ENCODE measurements at places on chromosomes 5 and 9.

- DNase-seq: no peak
These were observed 73.9 kb upstream of the RANBP6 start for GRCh38 chr9:6089300-6089699.

DNA sequence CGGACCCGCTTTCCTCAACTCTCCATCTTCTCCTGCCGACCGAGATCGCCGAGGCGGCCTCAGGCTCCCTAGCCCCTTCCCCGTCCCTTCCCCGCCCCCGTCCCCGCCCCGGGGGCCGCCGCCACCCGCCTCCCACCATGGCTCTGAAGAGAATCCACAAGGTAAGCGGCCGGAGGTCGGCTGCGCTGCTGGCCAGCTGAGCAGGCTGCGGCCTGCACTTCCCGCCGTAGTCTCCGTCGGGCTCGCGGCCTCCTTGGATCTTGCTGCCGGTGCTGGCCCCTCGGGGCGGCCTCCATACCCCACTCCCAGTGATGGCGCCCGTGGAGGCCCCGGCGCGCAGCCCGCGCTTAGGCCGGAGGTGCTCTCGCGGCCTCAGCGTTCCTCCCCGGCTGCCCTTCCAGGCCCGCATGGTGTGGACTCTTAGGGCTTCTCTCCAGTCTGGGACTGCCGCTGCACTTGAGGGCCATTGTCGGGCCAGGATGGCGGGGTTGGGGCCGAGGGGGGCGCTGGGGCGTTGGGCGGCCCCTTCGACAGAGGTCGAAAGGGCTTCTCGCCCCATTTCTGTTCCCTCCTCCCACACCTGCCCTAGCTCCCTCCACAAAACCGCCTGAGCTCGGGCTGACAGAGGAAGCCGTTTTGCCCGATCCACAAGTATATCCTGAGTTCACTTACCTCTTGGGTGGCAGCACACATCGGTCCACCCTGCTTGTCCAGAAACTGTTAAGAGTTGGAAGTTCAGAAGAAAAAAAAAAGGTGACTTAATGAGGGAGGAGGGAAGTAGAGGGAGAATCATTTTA lies 714 bp downstream of the UBE2D2 start:
- DNase-seq: no peak

- DNase-seq: peak; percentile 36
These were observed 1.5 kb downstream of the KLF9 start for GRCh38 chr9:70412832-70413463.

DNA sequence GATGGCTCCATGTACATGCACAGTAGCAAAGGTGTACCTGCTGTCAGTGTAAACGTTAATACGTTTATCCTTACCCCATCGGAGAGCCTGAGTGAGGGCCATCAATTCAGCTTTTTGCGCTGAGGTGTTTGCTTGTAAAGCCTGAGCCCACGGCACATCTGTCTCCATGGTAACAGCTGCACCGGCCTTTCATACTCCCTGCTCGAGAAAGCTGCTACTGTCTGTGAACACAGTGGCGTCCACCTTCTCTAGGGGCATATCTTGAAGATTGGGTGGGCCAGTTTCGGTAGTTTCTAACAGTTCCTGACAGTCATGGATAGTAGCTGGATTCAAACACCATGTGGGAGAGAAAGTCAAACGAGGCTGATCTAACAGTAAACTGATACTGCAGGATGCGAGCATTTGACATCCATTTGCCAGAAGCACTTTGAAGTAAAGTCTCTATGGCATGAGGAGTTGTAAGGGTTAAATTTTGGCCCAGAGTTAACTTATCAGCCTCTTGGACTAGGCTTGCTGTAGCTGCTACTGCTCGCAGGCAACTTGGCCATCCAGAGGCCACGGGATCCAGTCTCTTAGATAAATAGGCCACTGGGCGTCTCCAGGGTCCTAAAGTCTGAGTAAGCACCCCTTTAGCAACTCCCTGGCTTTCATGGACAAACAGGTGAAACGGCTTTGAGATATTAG lies 21.0 kb upstream of the RHOBTB3 start:
- DNase-seq: no peak

DNA sequence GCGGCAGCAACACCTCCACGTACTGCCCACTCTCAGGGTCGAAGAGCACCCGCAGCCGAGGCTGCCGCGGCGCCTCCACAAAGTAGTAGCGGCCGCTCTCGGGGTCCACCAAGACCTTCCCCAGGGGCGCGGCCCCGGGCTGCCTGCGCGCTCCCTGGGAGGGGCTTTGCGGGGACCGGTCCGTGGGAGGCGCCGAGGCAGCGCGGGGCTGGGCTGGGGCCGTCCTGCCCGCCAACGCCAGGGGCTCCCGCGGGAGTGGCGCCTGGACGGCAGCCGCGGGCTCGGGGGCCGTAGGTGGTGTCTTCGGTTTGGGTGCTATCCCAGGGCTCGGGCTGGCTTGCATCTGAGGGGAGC lies 2.6 kb upstream of the MZB1 start:
- DNase-seq: no peak

DNA sequence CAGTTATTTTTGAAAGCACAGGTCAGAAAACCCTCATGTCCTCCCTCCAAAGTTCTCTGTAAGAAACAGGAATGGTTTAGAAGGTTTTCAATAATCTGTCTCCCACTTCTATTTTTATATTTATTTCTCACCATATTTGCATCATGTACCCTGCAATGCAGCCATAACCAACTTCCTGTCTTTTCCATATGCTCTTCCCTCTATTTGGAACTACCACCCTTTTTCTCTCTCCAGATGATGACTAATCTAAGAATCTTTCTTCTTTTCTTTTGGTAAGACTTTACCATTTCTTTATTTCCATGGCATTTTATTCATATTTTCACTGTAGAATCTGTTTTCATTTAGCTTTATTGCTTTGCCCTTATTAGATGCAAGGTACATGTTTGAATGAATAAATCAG lies 33.9 kb downstream of the MAN2A1 start:
- DNase-seq: no peak

GRCh38 chr5:170248172-170248930 lies 15.6 kb downstream of the C5orf58 start:
- DNase-seq: no peak

- DNase-seq: no peak
These were observed 243.0 kb upstream of the CDH18 start for GRCh38 chr5:20231040-20231439.

GRCh38 chr9:27203783-27204182 lies 93.2 kb downstream of the EQTN start:
- DNase-seq: no peak

DNA sequence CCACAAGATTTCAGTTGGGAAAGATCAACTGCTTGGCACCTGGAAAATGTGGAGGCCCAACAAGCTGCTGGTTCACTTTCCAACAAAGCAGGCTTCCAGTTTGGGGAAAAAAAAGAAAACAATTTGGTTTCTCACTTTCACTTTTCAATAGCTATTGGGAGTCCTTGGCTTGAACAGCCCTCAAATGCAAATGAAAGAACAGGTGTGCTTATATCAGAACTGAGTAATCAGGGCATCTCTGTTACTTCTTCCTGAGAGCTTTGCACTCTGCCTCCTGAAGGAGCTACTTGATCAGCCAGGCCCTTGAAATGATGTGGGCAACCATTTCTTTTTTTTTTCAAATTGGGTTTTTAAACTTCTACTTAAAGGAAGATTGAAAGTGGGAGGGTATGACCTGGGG lies 73.5 kb downstream of the MFAP3 start:
- no peak for DNase-seq

GRCh38 chr5:64612344-64612961 lies 77.8 kb upstream of the SHISAL2B start:
- no peak for DNase-seq

GRCh38 chr5:132237670-132238069 lies 10.0 kb upstream of the P4HA2 start:
- DNase-seq: no peak

GRCh38 chr9:136675477-136676296 lies 11.6 kb downstream of the AGPAT2 start:
- no peak for DNase-seq

- no peak for DNase-seq
These were observed 140.4 kb downstream of the GABBR2 start for GRCh38 chr9:98568234-98568908.

DNA sequence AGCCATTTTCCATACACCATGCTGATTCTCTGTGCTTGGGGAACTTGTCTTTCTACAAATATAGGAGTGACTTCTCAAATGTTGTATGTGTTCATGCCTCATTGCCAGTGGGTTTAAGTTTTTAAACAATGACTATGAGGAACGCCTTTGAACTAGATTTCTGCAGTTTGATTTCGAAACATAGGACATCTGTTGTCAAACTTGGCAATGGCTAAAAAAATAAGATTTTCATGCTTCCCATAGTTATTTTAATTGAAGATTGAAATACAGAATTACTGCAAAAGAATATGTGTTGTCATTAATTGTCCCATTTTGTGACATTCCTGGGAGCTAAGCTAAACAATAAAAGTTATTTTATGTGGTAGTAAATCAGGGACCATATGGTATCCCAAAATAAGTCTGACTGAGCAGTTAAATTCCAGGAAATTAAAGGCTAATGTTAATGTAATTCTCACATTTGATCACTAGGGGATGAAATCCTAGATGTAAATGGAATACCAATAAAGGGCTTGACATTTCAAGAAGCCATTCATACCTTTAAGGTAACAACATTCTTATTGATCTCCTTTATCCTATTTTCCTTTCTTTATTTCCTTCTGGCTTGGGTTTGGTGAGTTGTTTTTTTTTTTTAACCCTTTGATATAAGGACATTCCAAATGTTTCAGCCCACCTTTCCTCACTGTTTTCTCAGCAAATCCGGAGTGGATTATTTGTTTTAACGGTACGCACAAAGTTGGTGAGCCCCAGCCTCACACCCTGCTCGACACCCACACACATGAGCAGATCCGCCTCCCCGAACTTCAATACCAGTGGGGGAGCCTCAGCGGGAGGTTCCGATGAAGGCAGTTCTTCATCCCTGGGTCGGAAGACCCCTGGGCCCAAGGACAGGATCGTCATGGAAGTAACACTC lies 116.7 kb downstream of the GOLPH3 start:
- no peak for DNase-seq

DNA sequence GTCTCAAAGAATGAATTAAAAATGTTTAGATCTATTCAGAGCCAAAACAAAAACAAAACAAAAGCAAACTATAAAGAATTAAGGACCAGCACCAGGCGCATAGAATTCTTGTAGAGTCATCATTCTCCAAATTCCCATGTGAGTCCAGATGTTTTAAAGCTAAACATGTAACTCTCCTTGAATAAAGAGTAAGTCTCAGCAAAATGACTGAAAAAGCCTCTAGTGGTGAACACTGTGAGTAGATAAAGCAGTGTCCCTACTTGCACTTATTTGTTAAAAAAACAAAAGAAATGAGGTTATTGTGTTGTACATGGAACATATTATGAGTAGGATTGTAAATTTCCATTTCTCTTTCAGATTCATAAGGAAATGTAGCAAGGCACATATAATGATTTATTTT lies 44.0 kb downstream of the NNT start:
- DNase-seq: no peak

DNA sequence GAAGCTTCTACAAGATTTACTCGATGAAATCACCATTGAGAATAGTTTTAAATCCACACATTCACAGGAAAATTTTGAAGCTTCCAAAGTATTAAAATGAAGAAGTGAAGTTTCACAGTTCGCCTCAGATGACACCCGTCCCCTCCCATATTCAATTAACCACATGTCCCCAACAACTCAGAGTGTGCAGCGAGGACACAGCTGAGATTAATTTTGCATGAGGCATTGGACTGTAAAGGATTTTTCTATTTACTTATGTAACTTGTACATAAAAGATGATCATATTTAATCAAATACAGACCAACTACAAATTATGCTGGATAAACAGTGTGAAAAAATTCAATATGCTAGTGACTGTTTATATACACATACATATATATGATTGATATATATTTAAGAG lies 84.7 kb upstream of the OLFM1 start:
- no peak for DNase-seq

DNA sequence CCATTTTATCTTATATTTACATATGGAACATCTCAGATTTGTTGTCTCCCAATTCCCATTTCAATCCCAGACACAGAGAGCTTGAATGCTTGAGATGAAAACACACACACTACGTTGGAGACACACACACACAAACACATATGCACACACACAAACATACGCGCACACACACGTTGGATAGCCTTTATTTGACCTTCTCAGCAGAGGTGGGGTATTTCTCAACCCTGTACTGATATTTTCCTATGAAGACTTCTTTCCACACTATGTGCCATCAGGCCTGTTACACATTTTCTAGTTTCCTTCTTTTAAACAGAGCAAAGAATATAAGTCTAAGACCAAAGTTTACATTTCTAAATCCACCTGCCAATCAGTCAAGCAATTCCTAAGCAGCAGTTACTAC lies 291.0 kb downstream of the TAF11L14 start:
- DNase-seq: no peak

- no peak for DNase-seq
These were observed 1052.0 kb downstream of the TAF11L14 start for GRCh38 chr5:18686253-18686652.

- DNase-seq: no peak
These were observed 82.4 kb downstream of the PPP2R2B start for GRCh38 chr5:146796144-146796543.

- no peak for DNase-seq
These were observed 252.3 kb upstream of the SLC24A2 start for GRCh38 chr9:20040991-20041696.

GRCh38 chr5:139701056-139701741 lies 53.0 kb downstream of the CXXC5 start:
- no peak for DNase-seq

DNA sequence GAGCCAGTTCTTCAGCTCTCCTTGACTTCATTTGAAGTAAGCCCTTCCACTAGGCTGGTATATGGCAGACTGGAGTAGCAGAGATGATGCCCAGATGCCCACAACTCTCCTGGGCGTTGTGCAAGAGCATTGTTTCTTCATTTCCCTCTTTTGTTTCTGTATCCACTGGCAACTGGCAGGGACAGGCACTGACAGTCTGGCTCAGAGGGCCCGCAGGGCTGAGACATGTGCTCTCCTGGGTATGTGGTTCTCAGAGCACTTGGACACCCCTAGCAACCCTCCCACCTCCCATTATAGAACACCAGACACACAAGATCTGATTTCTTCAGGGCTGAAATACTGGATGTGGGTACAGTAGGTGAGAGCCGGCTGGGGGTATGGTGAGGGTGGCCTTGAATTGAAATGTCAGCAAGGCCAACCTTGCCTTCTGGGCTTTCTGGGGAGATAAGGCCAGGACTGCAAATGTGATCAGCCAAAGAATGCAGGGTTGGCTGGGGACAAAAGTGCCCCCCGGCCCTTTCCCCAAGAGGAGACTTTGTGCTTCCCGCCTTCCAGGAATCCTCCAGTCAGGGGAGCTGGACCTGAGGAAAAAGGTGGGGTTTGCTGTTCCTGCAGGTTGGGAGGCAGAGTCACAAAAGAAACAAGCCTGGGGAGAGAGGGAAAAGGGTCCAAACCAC lies 28.6 kb upstream of the CTNNA1 start:
- DNase-seq: no peak

DNA sequence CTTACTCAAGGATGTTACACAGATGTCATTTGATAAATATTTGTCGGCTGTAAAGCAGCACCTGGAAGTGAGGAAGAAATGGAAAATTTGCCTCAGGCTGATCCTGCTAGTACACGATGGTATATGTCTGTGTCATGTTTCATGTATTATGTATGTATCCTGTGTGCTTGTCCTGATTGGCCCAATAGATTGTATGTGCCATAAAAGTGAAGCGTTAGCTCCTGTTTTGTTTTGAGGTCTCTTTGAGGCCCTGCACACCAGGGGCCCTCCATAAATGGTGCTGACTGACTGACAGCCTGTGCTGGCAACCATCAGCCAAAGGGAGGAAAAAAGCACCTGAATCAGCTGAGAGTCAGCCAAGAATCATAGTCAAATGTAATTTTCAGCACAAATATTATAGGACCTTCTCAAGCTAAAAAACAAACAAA lies 11.8 kb upstream of the LNPEP start:
- no peak for DNase-seq

GRCh38 chr5:150291388-150292385 lies 2.1 kb upstream of the CAMK2A start:
- no peak for DNase-seq

Measured in activated effector memory CD4-positive, alpha-beta T cell treated with Interleukin-2 at 50 U/mL for 16 hours (primary cell).